ENCODE measurements at places on chromosomes 12 and 14.
A peak's percentile ranks its signal among the peaks of the same experiment; 100 is the strongest.

DNA sequence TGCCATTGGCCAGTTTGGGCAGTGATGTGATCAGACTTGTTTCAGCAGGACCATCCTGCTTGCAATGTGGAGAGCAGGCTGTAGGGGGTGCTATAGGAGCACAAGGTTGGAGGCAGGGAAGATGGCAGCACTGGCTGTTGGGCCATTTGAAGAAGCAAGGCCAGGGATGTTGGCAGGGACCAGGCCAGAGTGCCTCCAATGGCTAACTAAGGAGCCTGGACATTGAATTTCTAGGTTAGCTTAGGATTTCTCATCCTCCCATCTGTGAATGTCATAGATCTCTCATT, 23.5 kb downstream of the FGF23 start:
- peak; percentile 17 for DNase-seq

GRCh38 chr12:24396224-24396623, 446.8 kb upstream of the SOX5 start:
- DNase-seq: no peak

GRCh38 chr12:109166371-109166770, 50.0 kb downstream of the ACACB start:
- no peak for DNase-seq

- DNase-seq: no peak
Measured at GRCh38 chr14:68761391-68761790, 31.5 kb downstream of the ZFP36L1 start.

DNA sequence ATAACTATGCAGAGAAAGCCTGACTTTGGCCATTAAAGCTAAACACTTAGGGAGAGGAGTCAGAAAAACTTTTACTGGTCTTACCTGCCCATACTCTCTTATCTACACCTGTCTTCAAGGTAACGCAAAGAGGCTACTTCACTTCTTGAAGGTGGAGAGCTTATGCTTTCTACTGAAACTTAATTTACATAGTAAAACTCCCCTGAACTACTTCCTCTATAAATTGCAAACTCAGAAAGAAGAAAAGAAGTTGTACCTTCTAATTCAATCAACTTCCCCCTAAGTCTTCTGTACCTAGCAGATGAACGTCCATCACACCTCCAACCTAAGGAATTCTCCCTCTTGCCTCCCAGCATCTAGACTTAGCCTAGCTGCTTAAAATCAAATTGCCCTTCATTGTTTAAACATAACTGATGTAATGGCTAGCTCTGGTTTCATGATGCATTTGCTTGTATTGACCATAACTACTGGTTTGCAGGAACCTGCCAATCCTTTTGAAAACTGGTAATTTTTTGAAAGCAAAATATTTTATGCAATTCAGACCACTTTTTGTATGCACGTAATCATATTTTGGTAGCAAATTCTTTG, 87.7 kb downstream of the STON2 start:
- DNase-seq: no peak

- no peak for DNase-seq
Measured at GRCh38 chr14:79986251-79986650, 225.1 kb downstream of the DIO2 start.

DNA sequence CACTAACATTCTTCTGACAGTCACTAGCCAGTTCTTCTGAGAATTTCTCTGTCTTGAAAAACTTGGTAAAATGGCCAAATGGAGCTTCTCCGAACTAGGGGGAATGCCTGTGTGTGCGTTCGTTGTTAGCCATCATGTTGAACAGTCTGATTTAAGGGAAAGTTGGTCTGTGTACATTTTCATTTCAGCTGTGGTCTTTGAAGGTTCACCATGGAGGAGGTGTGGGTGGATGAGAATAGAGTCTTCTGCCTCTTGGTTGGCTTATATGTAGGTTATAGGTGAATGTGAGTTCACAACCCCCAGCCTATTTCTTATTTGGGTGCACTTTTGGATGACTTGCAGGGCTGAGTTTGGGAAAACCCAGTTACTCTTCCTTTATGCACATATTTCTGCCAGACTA, 12.9 kb downstream of the ETV6 start:
- no peak for DNase-seq

DNA sequence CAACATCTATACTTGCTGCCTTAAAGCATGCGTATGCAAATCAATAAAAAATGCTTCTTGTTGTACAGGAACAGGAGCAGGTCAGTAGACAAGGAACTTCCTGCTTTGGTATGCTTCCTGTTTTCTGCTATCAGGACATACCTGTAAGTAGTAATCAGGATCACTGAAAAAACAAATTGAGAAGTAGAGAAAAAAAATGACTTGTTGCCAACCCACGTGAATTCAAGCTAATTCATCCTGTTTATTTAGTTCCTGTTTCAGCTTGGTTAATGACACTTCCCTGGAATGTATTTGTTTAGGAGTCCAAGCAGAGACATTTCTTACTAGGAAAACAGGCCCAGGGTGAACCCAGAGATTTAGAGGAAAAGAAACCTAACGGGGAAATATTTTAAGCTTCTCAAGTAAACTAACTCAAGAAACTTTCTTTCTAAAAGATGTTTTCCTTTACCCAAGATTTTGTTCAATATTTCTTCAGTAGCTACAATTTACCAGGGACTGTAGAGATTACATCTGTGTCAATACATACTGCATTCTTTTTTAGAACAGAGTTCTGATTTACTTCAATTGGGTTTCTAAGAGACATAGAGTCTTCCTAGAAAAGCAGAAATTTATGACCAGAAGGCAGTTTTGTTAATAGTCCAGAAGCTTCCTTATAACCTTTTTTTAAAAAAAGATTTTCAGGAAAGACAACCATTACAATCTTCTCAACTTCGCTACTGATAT, 124.2 kb downstream of the PAWR start:
- no peak for DNase-seq

DNA sequence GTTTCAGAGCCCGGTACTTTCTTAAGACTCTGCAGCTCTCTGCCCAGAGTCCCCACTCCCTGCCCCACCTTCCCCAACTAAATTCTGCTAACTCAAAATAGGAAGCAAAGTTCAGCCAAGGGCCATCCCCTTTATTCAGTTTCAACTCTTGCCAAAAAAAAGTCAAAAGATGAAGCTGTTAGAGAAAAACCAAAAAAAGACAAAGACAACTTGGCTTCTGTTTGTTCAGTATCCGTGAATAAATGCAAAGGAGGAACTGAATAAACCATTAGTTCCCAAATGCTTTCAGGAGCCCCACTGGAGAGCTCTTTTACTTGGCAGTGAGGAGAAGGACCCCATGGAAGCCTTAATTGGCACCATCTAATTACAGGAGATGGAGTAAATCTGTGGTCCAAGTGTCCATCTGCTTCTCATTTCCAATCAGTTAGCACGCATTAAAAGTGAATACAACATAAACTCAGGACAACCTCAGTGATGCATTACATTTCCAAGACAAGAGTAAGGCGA, 155.4 kb upstream of the GZMB start:
- no peak for DNase-seq

DNA sequence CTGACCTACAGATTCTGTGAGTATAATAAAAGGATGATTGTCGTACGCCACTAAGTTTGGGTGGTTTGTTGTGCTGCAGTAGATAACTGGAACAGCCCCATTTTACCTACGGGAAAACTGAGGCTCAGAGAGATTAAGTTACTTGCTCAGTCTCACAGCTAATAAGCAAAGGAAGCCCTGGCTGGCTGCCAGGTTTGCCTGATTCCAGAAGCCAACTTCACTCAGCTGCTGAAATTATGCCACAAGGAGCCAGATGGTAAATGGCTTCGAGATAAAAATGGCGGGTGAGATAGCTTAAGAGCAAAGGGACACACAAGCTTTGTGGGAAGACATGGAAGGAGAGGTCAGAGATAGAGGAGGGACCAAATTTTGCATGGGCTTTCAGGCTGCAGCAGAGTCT, 191.5 kb upstream of the NOS1 start:
- no peak for DNase-seq

GRCh38 chr12:111093428-111094142, 173.2 kb upstream of the MYL2 start:
- no peak for DNase-seq

DNA sequence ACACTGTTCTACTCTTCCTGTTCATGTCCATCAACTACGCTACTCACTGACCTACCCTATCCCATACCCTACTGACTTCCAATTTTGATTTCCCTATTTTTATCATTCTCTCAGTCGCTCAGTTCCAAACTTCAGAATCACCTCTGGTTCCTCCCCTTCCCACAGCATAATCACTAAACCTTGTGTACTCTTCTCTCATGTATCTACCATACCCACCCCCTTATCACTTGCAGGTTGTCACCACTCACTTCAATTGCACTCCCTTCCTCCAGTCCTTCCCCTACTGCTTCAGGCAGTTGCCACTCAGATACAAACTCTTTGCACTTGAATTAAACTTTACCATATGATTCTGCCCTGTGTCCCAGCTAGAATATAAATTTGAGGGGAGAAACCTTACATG, 6.3 kb downstream of the RACGAP1 start:
- DNase-seq: no peak

DNA sequence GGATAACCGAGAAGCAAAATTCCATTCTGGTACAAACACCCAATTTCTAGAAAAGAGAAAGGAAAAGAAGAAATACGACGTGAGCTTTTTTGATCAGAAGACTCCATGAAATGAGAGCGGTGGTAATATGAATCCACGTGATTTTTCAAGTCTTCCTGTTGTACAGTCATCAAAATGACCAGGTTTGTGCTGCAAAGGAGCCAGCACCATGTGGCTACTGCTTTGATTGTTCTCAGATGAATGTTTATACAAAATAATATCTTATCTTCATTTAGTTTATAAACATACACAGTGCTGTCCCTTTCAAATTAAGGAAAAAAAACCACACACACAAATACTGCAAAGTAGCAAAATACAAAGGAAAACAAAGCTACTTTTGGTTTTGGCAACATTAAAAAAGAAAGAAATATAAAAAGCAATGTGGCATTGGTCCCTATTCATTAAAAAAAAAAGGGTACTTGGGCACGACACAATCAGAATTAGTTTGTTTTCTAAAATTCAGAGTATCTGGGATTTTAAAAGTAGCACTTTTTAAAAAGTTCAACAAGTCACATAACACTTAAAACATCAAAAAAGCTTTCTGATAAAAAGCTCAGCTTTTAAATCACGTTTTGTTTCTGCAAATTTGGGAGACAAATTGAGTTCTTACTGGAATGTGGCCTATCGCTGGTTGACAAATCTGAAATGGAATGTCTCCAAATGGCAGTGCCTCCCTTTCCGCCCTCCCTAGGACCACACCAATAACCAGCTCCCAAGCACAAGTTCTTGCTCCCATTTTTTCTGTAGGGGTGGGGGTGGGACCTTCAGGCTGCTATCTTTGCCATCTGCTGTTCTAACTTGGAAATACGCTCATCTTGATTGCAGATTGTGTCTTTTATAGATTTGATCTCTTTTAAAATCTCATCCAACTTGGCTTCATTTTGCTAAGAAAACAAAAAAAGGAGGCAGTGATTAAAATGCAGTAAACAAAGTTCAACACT, 13.2 kb upstream of the SELPLG start:
- no peak for DNase-seq

GRCh38 chr12:91177381-91177780, 5.2 kb downstream of the DCN start:
- no peak for DNase-seq

DNA sequence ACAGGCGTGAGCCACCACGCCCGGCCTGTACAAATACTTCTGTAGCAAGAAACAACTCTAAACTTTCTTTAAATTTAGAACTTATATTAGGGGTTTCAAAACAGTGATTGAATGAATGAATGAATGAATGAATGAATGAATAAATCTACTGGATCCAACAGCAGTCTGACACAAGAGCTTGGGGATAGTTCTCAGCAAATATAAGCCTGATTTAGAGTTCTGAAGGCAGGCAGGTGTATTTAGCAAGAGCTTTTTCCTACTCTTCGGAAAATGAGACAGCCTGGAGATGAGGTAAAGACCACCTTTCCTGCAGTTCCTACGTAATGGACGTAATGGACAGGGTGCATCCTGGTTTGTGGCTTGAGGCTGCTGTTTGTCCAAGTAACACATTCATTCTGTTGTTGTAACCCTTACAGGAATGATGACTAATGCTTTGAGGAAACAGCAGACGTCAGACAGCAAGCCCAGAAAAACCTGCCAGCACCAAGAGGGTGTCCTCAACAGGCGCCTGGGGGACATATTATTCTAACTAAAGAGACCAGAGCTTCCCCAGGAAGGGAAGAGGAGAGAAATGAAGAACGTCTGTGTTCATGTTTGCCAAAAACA, 277.4 kb upstream of the SOX5 start:
- DNase-seq: peak; percentile 62

GRCh38 chr14:32560209-32560857, 231.2 kb downstream of the AKAP6 start:
- peak; percentile 73 for DNase-seq

DNA sequence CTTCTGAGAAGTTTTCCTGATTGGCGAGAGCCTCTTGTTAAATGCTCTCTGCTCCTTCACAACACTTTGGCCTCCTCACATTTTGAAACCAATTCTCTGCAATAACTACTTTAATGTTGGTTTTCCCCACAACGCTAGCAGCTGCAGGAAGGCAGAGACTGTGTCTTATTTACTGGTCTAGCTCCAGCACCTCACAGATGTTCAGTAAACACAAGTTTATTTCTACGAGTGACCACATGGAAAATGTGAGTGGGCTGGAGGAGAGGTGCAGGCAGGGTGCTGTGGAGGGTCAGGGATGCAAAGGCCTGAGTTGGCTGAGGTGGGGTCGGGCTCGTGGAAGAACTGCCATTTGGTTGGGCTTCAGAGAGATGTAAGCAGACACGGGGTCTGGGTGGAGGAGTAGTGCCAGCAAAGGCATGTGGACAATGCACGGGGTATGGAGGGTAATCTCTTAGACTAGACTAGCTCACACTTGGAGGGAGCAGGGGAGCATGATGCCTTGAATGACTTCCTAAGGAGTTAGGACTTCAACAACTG, 117.4 kb upstream of the RTL1 start:
- DNase-seq: no peak

- no peak for DNase-seq
Measured at GRCh38 chr14:77059276-77059915, 30.9 kb upstream of the IRF2BPL start.

GRCh38 chr14:40216976-40217375, 784.7 kb upstream of the FBXO33 start:
- DNase-seq: no peak

- no peak for DNase-seq
Measured at GRCh38 chr14:102548616-102549240, 39.2 kb upstream of the ANKRD9 start.

- DNase-seq: no peak
Measured at GRCh38 chr12:66679461-66680084, 697 bp upstream of the GRIP1 start.

- peak; percentile 71 for DNase-seq
Measured at GRCh38 chr12:54853933-54854538, at the start of gene MUCL1. Gene MUCL1 (plus strand): TSS chr12:54854516. CDS start chr12:54854583, 67 bp downstream.

- DNase-seq: no peak
Measured at GRCh38 chr12:86931714-86932113, 675.5 kb upstream of the MGAT4C start.

GRCh38 chr12:12560587-12561370, 1.9 kb downstream of the DUSP16 start:
- no peak for DNase-seq

GRCh38 chr14:92383805-92384204, 60.8 kb downstream of the SLC24A4 start:
- DNase-seq: no peak
